Right renal cortex interstitium (tissue), 3 donors: ENCODE measurements at places on chromosomes 12 and 14. TPM values are rescaled to one million over a fixed set of nuclear protein-coding genes. Genes with fewer than 3 reads are reported as not detected.

The DHRS2 gene
- 42.1 TPM for polyA plus RNA-seq

DNA sequence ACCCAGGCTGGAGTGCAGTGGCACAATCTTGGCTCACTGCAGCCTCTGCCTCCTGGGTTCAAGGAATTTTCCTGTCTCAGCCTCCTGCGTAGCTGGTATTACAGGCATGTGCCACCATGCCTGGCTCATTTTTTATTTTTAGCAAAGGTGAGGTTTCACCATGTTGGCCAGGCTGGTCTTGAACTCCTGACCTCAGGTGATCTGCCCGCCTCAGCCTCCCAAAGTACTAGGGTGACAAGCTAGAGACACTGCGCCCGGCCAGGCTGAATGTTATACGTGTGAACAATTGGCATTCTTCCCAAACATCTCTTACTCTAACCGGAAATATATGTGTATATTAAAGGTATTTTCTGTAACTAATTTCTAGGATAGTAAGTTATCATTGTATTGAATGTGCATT, 13.2 kb upstream of the LIMA1 start:
- DNase-seq: no peak

The RIMKLB gene
- polyA plus RNA-seq: 111 TPM

GRCh38 chr12:85866986-85867776, 6.9 kb upstream of the NTS start:
- DNase-seq: peak; percentile 41

- DNase-seq: no peak
Observed at GRCh38 chr14:95248432-95248831, 71.3 kb downstream of the CLMN start.

DNA sequence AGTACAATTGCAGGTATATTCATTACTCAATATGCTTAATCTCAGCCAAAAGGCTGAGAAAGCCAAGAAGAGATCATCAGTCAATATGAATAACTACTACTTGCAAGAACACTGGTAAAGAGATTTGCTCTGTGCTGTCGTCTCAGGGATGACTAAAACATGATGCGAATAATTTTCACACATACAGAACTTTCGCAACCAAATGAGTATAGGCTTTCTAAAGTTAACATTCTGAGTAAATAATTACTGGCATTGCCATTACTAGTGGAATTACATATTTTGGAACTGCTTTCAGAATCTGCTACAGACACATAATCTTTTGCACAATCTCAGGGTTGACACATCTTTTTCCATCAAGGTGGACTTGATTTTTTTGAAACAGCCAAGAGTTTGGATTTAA, 24.7 kb downstream of the NCKAP1L start:
- DNase-seq: no peak

DNA sequence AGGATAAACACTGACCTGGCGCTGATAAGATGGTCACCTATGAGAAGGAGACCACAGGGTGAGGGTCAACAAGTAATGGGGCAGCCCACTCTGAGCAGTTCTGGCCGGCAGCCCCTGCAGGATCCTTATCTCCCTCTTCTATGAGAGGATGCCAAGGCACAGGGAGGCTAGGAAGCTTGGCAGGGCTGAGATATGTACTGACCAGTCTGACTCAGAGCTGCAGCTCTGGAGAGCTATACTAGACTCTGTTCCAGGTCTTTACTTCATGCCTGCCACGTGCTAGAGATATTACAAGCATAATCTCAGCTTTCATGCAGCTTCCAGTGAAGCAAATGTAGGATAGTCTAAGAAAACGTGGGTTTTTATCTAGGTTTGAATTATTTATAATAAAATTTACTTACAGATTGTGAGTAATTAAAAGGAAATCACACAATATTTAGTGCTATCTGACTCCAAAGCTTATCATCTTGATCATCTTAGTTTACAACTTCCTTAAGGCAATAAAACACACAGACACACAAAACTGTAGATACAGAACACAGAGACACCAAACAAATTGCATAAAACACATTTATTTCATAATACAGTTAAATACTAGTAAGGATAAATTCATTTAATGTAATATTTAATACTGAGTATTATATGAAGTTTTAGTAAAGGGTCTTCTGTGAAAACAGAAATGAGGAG, 32.3 kb downstream of the GIT2 start:
- DNase-seq: no peak

- DNase-seq: no peak
Observed at GRCh38 chr14:94690896-94691659, 78.8 kb downstream of the GSC start.

The TESPA1 gene
- polyA plus RNA-seq: 0.29 TPM

DNA sequence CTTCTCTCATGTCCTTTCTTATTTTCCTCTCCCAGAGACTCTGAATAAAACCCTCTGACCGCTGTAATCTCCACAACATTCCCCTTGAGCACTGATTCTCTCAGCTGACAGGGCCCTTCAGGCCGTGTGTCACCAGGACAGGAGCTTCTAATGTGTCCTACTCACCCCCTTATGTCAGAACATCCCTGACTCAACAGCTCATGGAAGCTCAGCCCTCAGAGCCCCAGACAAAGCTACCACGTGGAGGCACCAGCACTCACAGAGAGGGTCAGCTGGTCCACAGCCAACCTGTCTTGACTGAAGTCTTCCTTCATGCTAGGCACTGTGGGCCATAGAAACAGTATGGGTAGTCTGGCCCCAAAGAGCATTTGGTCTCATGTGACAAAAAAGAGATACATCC, 49.8 kb downstream of the SMUG1 start:
- no peak for DNase-seq

GRCh38 chr12:51687177-51687576, 96.1 kb downstream of the SCN8A start:
- no peak for DNase-seq

DNA sequence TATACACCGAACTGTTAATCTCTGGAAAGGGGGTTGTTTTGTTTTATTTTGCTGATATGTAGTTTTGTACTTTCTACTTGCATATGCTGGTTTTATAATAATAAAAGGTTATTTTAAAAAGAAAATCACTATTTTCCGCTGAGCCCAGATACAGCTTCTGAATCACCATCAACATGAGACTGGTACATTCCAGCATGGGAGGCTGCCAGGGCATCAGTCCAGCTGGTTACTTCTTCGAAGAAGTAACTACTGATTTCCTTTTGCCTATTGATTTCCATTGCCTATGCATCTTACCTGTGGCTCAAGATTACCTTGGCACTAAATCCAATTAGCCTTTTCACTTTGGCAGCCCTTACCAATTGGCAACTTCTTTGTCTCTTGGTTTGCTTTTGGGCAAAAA, 11.7 kb upstream of the OSBPL8 start:
- DNase-seq: no peak

- no peak for DNase-seq
Observed at GRCh38 chr12:5484426-5484825, 52.5 kb downstream of the NTF3 start.

- DNase-seq: no peak
Observed at GRCh38 chr12:102643879-102644575, 163.7 kb upstream of the IGF1 start.

The BICDL1 gene
- polyA plus RNA-seq: 36.2 TPM

DNA sequence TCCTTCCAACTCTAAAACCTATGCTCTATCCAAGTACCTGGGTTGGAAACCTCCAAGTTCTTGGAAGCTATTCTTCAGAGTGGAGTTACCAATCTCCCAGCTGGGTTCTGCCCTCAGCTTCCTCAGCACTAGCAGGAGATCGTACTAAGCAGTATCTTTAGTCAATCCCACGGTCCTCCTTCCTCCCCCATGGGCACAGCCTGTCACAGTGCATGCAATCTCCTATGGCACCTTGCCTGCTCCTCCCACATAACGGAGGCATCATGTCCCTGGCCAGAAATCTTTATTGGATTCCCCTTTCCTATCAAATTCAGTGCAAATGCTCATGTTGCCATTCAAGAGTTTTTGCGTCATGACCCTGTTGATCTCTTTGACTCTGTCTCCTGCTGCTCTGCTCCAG, 5.4 kb upstream of the LPAR5 start:
- no peak for DNase-seq

GRCh38 chr12:110561471-110562201, 21.5 kb downstream of the PPTC7 start:
- no peak for DNase-seq

- no peak for DNase-seq
Observed at GRCh38 chr12:58419905-58420304, 478.5 kb downstream of the ATP23 start.

The KRT1 gene
- polyA plus RNA-seq: 0.19 TPM

The IAPP gene
- not detected for polyA plus RNA-seq

The ASIC1 gene
- polyA plus RNA-seq: 4.1 TPM

DNA sequence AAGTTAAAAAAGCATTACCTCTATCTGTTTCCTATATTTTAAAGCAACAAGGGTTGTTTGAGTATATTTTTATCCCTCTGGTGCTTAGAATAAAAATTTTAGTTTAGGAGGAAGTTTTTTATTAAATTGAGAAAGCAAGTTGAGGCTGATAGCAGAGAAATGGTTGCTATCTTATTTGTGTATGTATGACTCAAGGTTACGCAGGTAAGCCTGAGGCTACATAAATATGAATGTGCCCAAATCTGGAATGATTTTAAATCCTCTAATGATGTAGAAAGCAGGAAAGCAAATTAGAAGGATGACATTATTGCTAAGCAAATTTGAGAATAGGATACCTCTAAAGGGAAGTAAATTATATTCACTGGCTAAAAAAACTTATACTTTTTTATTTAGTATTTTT, 109.8 kb downstream of the ACSS3 start:
- no peak for DNase-seq

- DNase-seq: no peak
Observed at GRCh38 chr14:63938198-63939005, 85.6 kb downstream of the SYNE2 start.

DNA sequence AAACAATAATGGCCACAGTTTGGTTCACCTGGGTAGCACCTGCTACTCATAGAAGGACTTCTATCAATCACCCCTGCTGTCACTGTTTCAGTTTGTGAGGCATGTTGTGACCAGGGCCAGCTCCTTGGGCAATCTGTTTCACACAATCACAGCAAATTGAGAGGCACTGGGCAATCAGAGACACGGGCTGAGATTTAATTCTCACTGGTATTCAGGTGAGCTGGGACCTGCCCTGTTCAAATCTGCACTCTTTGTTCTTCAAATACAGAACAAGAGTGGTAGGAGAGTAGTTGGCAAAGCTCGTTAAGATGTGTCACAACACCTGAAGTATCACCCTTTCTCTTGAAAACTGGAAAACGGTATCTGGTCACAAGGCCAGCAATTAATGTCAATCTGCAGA, 57.8 kb upstream of the NAP1L1 start:
- no peak for DNase-seq

- no peak for DNase-seq
Observed at GRCh38 chr12:30701056-30701455, 5.4 kb upstream of the IPO8 start.

DNA sequence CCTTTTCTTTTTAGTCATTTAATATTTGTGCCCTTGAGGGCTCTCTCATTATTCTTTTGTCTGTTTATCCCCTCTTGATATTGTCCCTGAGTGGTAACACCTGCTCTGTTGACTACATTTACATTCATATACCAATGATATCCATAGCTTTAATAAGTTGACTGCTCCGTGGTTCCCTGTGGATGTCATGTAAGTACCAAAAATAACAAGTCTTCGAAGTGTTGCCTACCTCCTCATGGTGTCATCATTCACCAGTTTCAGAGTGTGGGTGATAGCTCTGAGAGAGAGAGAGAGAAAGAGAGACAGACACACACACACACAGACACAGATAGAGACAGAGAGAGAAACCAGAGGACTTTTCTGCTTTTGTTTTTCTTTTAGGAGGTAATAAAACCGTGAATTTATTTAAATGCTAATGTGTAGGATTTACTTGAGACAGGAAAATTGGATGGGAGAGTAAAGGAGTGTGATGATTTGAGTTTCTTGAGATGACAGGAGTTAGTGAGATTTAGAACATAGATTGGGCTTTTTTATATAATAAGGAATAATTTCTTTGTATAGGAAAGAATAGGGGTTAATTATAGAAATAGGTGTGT, 52.2 kb downstream of the PAPOLA start:
- no peak for DNase-seq

DNA sequence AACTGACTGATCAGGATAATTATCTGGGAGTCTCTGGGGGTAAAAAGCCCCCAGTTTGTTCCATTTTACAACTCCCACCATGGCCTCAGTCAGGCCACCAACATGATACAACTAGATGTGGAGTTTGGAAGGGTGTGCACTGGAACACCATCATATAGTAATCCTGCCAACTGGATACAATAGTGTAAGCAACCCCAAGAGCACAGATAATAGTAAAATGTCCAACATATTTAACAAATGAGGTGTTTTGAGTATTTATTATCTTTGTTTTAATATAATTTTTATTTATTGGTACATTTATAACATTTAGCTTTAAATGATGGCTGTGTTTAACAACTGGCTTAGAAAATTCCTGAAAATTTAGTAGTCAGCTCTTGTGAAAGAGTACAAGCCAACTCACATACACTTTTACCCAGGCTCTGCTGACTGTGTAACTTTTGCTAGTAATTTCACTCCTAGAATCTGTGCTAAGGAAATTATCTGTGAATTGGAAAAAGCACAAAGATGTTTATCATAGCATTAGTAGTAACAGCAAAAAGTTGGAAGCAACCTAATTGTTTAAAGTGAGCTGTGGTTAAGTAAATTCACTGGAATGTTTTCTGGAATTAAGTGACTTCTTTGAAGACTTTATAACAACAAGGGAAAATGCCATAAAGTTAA, 196.8 kb downstream of the RAD51B start:
- DNase-seq: no peak

GRCh38 chr12:100348657-100349454, 8.0 kb upstream of the SLC17A8 start:
- DNase-seq: no peak

DNA sequence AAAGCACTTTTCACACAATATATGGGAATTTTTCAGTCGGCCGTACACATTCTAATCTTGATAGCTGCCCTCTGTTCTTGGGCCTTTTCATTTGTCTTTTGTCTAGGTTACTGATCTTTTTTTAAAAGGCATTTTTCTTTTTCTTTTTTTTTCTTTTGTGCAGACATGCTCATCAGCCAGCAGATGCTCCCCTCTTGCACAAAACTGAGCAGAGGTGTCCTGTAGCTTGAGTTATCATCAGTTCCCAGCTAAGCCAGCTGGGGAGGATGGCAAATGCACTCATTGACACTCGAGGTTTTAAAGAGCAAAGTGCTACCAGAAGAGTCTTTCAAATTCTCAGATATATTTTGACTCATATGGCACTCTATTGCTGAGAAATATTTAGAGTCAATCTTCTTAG, 913.9 kb upstream of the SEL1L start:
- DNase-seq: no peak

DNA sequence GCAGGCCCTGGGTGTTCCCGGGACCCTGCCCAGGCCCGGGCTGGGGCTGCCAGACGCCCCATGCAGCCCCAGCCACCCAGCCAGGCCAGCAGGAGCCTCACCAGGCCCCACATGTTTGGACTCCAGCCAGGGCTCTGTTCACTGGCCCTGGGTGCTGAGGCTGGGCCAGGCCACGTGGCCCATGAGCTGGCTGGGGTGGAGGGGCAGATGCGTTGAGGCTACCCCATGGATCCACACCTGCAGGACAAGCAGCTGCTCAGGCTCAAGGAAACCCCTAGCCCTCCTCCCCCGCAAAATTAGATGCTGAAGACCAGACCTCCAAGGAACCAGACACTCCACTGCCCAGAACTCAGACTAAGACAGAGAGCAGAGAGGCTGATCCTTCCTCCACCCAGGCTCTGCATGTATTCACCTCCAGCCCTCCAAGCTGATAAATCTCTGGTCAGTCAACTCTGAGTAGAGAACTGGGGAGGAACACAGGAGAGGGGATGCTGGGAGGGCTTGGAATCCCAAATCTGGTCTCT, 1.6 kb downstream of the CDH24 start:
- DNase-seq: no peak

The IRAK3 gene
- 3.3 TPM for polyA plus RNA-seq

GRCh38 chr12:39935275-39935674, 170.6 kb downstream of the SLC2A13 start:
- no peak for DNase-seq
